HCT116 (cell line): ENCODE measurements at places on chromosomes 1 and 21. TPM values are rescaled to one million over a fixed set of nuclear protein-coding genes. Genes with fewer than 3 reads are reported as not detected.
A peak's percentile ranks its signal among the peaks of the same experiment; 100 is the strongest.

GRCh38 chr1:97119260-97120158 lies 397.9 kb downstream of the PTBP2 start:
- H3K4me3 ChIP-seq, result no peak overlapping the region
- H3K36me3 ChIP-seq, result no peaks in the 10 kb centered on the region
- no peak for DNase-seq
- H3K27me3 ChIP-seq, result no peaks in the 10 kb centered on the region

The TGFBR3 gene
- 7.1 TPM for total RNA-seq

DNA sequence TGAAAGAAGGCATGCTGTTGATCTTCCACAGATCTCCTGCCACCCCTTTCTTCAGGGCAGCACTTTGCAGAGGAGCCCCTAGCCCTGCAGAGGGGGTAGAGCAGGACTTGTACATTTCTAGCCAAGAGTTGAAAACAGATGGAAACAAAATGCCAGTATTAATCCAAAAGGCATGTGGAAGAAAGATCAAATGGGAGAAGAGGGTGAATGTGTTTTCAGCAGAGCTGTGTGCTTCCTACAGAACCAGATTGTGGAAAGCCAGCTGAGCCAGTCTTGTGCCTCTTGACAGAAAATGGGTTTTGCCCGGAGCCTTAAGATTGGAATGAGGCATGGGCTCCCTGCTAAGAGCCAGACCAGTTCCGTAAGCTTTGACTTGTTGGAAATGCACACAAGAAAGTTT lies 105.2 kb upstream of the TSPAN2 start:
- peaks cover 32% of the 10 kb centered on the region for H3K4me1 ChIP-seq
- H3K27ac ChIP-seq, result no peak overlapping the region
- H3K36me3 ChIP-seq, result no peaks in the 10 kb centered on the region
- no peaks in the 10 kb centered on the region for H3K27me3 ChIP-seq
- DNase-seq, result no peak

The TTLL7 gene
- 21.2 TPM for total RNA-seq

GRCh38 chr1:2205191-2205952 lies 10.8 kb upstream of the FAAP20 start:
- peaks cover 21% of the 10 kb centered on the region for H3K4me1 ChIP-seq
- no peaks in the 10 kb centered on the region for H3K27me3 ChIP-seq
- H3K36me3 ChIP-seq, result no peaks in the 10 kb centered on the region
- DNase-seq, result peak; percentile 86

GRCh38 chr1:70265946-70266345 lies 44.8 kb downstream of the SRSF11 start:
- no peak overlapping the region for H3K27ac ChIP-seq
- no peaks in the 10 kb centered on the region for H3K27me3 ChIP-seq
- peaks cover 8% of the 10 kb centered on the region for H3K36me3 ChIP-seq
- H3K4me1 ChIP-seq, result no peaks in the 10 kb centered on the region

- H3K36me3 ChIP-seq, result no peaks in the 10 kb centered on the region
- DNase-seq, result peak; percentile 13
- peaks cover 19% of the 10 kb centered on the region for H3K4me1 ChIP-seq
- no peak overlapping the region for H3K27ac ChIP-seq
- peak overlapping the region; percentile 24 for H3K4me3 ChIP-seq
Measured at GRCh38 chr1:173507205-173507846, 30.2 kb downstream of the PRDX6 start.

GRCh38 chr21:35093514-35093913 lies 44.4 kb upstream of the RUNX1 start:
- H3K4me1 ChIP-seq, result no peaks in the 10 kb centered on the region
- no peaks in the 10 kb centered on the region for H3K36me3 ChIP-seq

- no peak overlapping the region for H3K4me3 ChIP-seq
- no peaks in the 10 kb centered on the region for H3K4me1 ChIP-seq
- no peak overlapping the region for H3K27ac ChIP-seq
- no peak for DNase-seq
- H3K27me3 ChIP-seq, result no peaks in the 10 kb centered on the region
- H3K36me3 ChIP-seq, result peaks cover 4% of the 10 kb centered on the region; the same call in 1 of the 2 replicates
Measured at GRCh38 chr1:227744668-227745067, 9.4 kb downstream of the SNAP47 start.

The TBX19 gene
- total RNA-seq, result 3.0 TPM
